ENCODE measurements at places on chromosomes 4 and X.

- no peaks in the 10 kb centered on the region for H3K36me3 ChIP-seq
- H3K4me3 ChIP-seq: no peak overlapping the region
- peaks cover 30% of the 10 kb centered on the region for H3K4me1 ChIP-seq
- no peak overlapping the region for H3K27ac ChIP-seq
Measured at GRCh38 chr4:8891646-8892555, 20.3 kb upstream of the HMX1 start.

GRCh38 chr4:76611616-76612207, 176.7 kb downstream of the SHROOM3 start:
- peak overlapping the region; percentile 81 for H3K27ac ChIP-seq
- H3K4me3 ChIP-seq: peak overlapping the region; percentile 37
- no peaks in the 10 kb centered on the region for H3K36me3 ChIP-seq
- no peaks in the 10 kb centered on the region for H3K27me3 ChIP-seq
- peaks cover 97% of the 10 kb centered on the region for H3K4me1 ChIP-seq

GRCh38 chrX:23515028-23515427, 152.3 kb upstream of the PRDX4 start:
- no peaks in the 10 kb centered on the region for H3K27me3 ChIP-seq
- no peaks in the 10 kb centered on the region for H3K4me1 ChIP-seq
- no peak overlapping the region for H3K27ac ChIP-seq
- no peaks in the 10 kb centered on the region for H3K36me3 ChIP-seq
- H3K4me3 ChIP-seq: no peak overlapping the region

DNA sequence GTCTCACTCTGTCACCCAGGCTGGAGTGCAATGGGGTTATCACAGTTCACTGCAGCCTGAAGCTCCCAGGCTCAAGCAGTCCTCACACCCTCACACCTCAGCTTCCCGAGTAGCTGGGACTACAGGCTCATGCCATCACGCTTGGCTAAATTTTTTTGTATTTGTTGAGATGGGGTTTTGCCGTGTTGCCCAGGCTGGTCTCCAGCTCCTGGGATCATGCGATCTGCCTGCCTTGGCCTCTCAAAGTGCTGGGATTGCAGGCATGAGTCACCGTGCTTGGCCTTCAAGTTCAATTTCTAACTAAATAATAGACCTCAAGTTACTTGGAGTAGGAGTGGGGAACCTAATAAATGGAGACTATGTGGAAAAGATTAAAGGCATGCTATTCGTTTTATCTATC, 48.9 kb downstream of the MND1 start:
- DNase-seq: peak; percentile 85
- H3K36me3 ChIP-seq: no peaks in the 10 kb centered on the region
- H3K27ac ChIP-seq: peak overlapping the region; percentile 33
- H3K4me3 ChIP-seq: no peak overlapping the region
- no peaks in the 10 kb centered on the region for H3K27me3 ChIP-seq

DNA sequence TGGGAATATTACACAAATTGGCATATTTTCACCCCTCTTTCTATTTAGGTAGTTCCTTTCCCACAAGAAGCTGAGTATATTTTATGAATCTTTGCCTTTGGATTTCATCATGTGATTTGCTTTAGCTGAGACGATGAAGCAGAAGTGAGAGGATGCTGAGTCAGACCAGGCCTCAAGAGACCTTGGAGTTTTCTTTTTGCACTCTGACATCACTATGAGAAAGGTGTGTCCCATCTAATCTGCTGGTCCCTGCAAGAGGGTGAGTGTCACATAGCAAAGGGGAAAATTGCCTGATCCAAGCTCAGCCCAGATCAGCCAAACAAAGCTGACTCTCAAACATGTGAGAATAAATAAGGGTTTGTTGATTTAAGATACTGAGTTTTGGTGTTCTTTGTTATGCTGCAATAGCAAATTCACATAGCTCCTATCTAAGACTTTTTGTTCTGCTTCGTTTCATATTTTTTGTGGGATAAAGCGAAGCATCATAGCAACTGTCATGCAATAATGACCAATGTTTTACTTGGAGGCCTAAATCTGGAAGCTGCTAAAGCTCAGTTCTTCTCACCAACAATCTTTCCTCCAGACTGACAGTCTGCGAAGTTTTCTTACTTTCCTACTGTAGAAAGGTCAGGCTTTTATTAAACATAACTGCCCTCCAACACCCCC, 176.9 kb downstream of the PDHA2 start:
- no peak for DNase-seq
- H3K4me3 ChIP-seq: no peak overlapping the region
- no peaks in the 10 kb centered on the region for H3K27me3 ChIP-seq
- H3K4me1 ChIP-seq: no peaks in the 10 kb centered on the region
- no peak overlapping the region for H3K27ac ChIP-seq

GRCh38 chr4:167785523-167785922, 306.8 kb upstream of the ANXA10 start:
- H3K27me3 ChIP-seq: no peaks in the 10 kb centered on the region
- no peak for DNase-seq
- H3K36me3 ChIP-seq: no peaks in the 10 kb centered on the region
- no peaks in the 10 kb centered on the region for H3K4me1 ChIP-seq

GRCh38 chrX:132786217-132786616, 172.2 kb downstream of the HS6ST2 start:
- H3K36me3 ChIP-seq: no peaks in the 10 kb centered on the region
- no peaks in the 10 kb centered on the region for H3K27me3 ChIP-seq
- no peak overlapping the region for H3K27ac ChIP-seq
- DNase-seq: no peak
- H3K4me3 ChIP-seq: no peak overlapping the region
- no peaks in the 10 kb centered on the region for H3K4me1 ChIP-seq

DNA sequence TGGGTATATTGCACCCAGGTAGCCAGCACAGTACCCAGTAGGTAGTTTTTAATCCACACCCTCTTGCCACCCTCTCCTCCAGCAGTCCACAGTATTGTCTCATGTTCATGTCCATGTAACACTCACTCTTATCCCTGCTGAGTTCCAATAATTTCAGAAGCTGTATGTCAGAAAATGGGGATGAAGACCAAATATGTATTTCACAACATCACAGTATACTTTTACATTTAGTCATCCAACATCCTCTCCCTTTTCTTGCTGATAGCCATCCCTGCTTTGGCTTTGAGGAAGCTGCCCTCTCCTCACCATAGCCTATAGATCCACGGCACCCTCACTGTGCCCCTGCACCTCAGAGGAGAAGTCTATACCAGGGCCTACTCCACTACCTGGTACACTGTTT, 126.0 kb upstream of the LDB2 start:
- DNase-seq: no peak
- H3K27me3 ChIP-seq: no peaks in the 10 kb centered on the region
- H3K4me3 ChIP-seq: no peak overlapping the region
- no peaks in the 10 kb centered on the region for H3K36me3 ChIP-seq
- peaks cover 10% of the 10 kb centered on the region for H3K4me1 ChIP-seq

GRCh38 chr4:84235126-84235944, 263.8 kb downstream of the NKX6-1 start:
- H3K36me3 ChIP-seq: no peaks in the 10 kb centered on the region
- no peak overlapping the region for H3K27ac ChIP-seq
- no peak overlapping the region for H3K4me3 ChIP-seq
- no peaks in the 10 kb centered on the region for H3K4me1 ChIP-seq

GRCh38 chr4:78057600-78058550, 752 bp downstream of the FRAS1 start:
- no peaks in the 10 kb centered on the region for H3K27me3 ChIP-seq
- H3K36me3 ChIP-seq: no peaks in the 10 kb centered on the region
- DNase-seq: peak; percentile 64
- H3K4me1 ChIP-seq: peaks cover 20% of the 10 kb centered on the region

- no peak for DNase-seq
- H3K36me3 ChIP-seq: no peaks in the 10 kb centered on the region
- no peaks in the 10 kb centered on the region for H3K4me1 ChIP-seq
- H3K27ac ChIP-seq: no peak overlapping the region
- no peak overlapping the region for H3K4me3 ChIP-seq
Measured at GRCh38 chrX:6313356-6313755, 84.7 kb upstream of the NLGN4X start.

- no peak overlapping the region for H3K27ac ChIP-seq
- no peaks in the 10 kb centered on the region for H3K36me3 ChIP-seq
- no peaks in the 10 kb centered on the region for H3K4me1 ChIP-seq
- DNase-seq: no peak
Measured at GRCh38 chr4:151798678-151799416, 38.0 kb upstream of the GATB start.

DNA sequence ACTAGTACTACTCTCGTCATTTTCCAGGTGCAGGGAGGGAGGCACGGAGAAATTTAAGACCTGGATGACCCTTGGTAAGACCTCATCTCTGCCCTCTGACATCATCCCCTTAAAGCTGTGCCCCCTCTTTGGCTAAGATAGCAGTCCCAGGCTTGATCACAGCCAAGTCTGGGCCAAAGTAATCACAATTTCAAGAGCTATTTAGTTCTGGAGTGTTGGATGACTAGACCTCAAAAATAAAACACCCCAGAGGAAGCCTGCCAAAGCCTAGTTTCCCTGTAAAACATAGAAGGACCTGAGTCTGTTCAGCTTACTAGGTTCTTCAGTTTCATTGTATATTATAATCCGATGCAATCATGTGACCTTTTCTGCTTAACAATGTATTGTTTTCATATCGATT, 144.6 kb upstream of the ARHGEF9 start:
- no peak for DNase-seq
- H3K4me1 ChIP-seq: no peaks in the 10 kb centered on the region
- no peak overlapping the region for H3K4me3 ChIP-seq

DNA sequence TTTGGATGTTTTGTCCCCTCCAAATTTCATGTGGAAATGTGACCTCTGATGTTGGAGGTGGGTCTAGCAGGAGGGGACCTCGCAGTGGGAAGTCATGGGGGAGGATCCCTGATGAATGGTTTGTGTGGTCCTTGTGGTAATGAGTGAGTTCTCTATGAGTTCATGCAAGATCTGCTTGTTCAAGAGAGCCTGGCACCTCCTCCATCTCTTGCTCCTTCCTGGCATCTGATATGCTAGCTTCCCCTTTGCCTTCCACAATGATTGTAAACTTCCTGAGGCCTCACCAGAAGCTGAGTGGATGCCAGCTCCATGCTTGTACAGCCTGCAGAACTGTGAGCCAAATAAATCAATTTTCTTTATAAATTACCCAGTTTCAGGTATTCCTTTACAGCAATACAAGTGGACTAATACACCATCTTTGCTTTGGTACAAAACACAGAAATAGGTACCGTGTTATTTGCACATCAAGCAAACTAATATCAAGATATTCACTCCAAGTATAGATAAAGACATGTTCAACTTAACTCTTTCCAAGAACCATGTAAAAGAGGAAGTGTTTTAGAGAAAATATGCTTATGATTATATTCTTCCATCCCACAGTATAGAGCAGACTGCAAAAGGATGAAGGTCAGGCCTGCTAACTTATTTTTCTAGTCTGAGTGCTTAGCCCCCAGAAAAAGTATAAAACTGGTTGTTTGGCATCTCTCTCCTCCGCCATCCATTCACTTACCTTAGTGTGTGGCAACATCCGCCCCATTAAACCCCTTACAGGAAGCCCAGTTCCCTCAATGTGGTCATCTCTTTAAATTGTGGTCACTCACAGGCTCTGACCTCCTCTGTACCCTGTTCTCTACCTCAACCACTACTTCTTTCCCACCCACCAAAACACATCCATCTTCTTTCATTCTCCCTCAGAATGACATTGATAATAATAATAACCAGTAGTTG, 6.7 kb downstream of the ARAP2 start:
- no peaks in the 10 kb centered on the region for H3K4me1 ChIP-seq
- no peak overlapping the region for H3K4me3 ChIP-seq
- DNase-seq: no peak

- H3K27me3 ChIP-seq: no peaks in the 10 kb centered on the region
- H3K36me3 ChIP-seq: peaks cover 3% of the 10 kb centered on the region
- DNase-seq: no peak
- H3K4me3 ChIP-seq: no peak overlapping the region
Measured at GRCh38 chr4:120853161-120853935, 69.2 kb downstream of the PRDM5 start.

GRCh38 chr4:153773236-153773690, 13.4 kb upstream of the RNF175 start:
- no peak for DNase-seq
- H3K4me1 ChIP-seq: no peaks in the 10 kb centered on the region
- H3K27me3 ChIP-seq: no peaks in the 10 kb centered on the region
- H3K4me3 ChIP-seq: no peak overlapping the region

DNA sequence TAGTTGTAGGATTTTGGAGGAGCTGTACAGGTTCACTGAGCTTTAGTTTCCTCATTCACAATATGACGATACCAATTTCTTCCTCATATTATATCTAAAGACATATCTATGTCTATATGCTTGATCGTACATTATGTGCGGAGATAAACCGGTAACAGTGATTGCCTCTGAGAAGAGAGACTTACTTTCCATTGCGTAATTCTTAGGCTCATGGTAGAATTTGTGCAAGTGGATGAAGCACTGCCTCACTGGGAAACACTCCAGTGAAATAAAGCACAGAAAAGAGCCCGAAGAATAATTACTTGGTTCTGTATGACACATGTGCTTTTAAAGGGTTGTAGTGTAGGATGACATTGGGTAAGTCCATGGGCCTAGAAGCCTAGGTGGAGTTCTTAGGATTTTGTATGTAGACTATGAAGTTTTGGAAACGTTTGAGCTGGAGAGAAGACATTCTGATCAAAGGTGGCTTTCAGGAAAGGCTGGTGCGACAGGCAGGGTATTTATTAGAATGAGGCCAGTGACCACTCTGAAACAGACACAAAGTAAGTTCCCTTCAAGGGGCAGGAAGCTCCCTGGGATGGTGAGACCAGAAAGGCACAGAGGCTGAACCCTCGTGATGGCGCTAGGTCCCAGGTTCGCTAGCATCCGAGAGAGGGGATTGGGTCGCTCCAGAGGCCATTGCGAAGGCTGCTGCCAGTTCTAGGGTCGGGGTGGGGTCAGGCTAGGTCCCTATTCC, 649 bp upstream of the VBP1 start:
- no peaks in the 10 kb centered on the region for H3K4me1 ChIP-seq
- no peak for DNase-seq
- peak overlapping the region; percentile 88 for H3K4me3 ChIP-seq
- H3K27me3 ChIP-seq: no peaks in the 10 kb centered on the region
- H3K36me3 ChIP-seq: peaks cover under 1% of the 10 kb centered on the region

- H3K27ac ChIP-seq: no peak overlapping the region
- H3K4me3 ChIP-seq: no peak overlapping the region
- no peaks in the 10 kb centered on the region for H3K36me3 ChIP-seq
Measured at GRCh38 chr4:144356941-144357381, 216.4 kb upstream of the GYPA start.

- H3K27ac ChIP-seq: no peak overlapping the region
- no peak overlapping the region for H3K4me3 ChIP-seq
- peaks cover 37% of the 10 kb centered on the region for H3K36me3 ChIP-seq
- H3K4me1 ChIP-seq: no peaks in the 10 kb centered on the region
- DNase-seq: no peak
Measured at GRCh38 chrX:16825264-16826035, 39.2 kb downstream of the TXLNG start.

DNA sequence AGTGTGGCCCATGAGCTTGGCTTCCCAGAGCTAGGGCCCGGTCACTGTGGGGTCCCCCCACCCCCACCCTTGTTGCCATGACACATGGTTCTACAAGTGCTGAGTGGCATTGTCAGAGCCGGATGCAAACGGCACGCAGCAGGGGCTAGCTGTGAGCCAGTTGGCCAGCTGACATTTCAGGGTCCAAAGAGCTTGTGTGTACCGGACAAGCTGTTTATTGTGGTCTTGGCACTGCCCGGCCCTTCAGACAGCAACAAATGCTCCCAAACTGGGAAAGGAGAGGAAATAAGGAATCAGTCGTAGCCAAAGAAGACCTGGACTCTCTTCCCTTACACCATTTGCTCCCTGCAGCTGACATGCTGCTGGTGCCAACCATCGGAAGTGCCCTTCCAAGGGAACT, 36.8 kb downstream of the TSC22D3 start:
- H3K27ac ChIP-seq: peak overlapping the region; percentile 51
- no peaks in the 10 kb centered on the region for H3K36me3 ChIP-seq
- H3K4me1 ChIP-seq: peaks cover 37% of the 10 kb centered on the region
- no peaks in the 10 kb centered on the region for H3K27me3 ChIP-seq
- no peak overlapping the region for H3K4me3 ChIP-seq
